Stimulated activated CD4-positive, alpha-beta T cell treated with anti-CD3 and anti-CD28 coated beads, Interleukin-4, amount 100 ng/mL, for 4 hours (primary cell): ENCODE measurements at places on chromosomes 11 and 22.

DNA sequence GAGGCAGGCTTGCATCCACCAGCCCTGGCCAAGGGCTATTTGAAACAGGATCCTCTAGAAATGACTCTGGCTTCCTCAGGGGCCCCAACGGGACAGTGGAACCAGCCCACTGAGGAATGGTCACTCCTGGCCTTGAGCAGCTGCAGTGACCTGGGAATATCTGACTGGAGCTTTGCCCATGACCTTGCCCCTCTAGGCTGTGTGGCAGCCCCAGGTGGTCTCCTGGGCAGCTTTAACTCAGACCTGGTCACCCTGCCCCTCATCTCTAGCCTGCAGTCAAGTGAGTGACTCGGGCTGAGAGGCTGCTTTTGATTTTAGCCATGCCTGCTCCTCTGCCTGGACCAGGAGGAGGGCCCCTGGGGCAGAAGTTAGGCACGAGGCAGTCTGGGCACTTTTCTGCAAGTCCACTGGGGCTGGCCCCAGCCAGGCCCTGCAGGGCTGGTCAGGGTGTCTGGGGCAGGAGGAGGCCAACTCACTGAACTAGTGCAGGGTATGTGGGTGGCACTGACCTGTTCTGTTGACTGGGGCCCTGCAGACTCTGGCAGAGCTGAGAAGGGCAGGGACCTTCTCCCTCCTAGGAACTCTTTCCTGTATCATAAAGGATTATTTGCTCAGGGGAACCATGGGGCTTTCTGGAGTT lies 13.3 kb downstream of the IL10RA start:
- no peak for DNase-seq

GRCh38 chr11:16408619-16409018 lies 52.3 kb upstream of the SOX6 start:
- DNase-seq, result no peak

GRCh38 chr22:45670981-45671782 lies 452 bp upstream of the ATXN10 start:
- no peak for DNase-seq

GRCh38 chr11:115941481-115941993 lies 437.3 kb upstream of the CADM1 start:
- DNase-seq, result no peak

DNA sequence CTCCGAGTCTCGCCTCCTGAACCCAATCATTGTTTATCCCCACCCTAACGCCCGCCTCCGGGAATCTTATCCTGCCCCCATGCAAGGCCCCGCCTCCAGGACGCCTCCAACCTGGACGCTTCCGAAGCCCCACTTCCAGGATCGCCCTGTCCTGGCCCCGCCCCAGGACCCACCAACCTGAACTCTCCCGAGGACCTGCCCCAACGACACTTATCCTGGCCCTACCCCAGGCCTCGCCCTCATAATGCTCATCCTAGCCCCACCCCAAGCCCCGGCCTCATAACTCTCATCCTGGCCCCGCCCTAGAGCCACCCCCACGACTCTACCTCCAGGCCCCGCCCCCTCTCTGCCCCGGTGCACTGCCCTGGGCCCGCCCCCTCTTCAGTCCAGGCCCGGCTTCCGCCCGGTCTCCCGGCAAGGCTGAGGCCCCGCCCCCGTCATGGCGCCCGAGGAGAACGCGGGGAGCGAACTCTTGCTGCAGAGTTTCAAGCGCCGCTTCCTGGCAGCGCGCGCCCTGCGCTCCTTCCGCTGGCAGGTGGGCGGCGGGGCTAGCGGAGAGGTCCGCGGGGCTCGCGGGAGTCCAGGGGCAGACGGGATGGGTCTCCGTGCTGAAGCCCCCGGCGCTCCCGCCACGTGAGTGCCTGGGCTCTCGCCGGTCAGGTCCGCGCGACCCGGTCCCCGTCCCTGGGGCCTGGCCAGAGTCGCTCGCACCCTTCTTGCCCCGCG lies 45.7 kb upstream of the DEFB108B start:
- peak; percentile 86 for DNase-seq

DNA sequence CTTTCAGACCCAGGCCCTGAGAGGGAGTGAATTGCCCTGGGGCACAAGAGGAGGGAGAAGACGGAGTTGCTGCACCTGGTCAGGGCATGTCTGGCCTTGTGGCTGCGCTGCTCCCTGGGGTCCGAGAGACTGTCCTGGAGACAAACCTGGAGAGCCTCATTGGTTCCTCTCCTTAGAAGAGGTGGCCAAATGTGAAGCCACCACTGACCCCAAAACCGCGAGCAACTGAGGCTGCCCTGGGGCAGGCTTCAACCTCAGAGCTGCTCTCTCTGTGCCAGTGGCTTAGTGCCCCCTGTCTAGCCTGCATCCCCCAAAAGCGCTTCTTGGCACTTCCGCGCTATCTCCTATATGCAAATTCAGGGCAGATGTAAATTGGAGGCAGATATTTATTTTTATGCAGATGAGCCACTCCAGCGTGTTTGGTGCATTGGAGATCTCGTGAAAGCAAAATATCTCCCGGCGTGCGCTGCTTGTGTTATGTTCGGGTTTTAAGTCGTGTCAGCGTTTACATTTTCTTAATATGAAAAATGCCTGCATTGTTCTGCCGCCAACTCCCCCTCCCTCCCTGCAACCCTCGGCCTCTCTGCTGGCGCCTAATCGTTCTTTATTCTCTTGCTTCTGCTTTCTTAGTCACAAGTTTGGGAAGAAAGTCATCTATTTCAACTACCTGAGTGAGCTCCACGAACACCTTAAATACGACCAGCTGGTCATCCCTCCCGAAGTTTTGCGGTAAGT lies 69.5 kb downstream of the ARHGAP8 start:
- DNase-seq, result no peak

GRCh38 chr11:101721270-101721669 lies 137.5 kb upstream of the TRPC6 start:
- no peak for DNase-seq

GRCh38 chr11:6747097-6747668 lies 24.6 kb downstream of the OR2AG2 start:
- DNase-seq, result no peak

DNA sequence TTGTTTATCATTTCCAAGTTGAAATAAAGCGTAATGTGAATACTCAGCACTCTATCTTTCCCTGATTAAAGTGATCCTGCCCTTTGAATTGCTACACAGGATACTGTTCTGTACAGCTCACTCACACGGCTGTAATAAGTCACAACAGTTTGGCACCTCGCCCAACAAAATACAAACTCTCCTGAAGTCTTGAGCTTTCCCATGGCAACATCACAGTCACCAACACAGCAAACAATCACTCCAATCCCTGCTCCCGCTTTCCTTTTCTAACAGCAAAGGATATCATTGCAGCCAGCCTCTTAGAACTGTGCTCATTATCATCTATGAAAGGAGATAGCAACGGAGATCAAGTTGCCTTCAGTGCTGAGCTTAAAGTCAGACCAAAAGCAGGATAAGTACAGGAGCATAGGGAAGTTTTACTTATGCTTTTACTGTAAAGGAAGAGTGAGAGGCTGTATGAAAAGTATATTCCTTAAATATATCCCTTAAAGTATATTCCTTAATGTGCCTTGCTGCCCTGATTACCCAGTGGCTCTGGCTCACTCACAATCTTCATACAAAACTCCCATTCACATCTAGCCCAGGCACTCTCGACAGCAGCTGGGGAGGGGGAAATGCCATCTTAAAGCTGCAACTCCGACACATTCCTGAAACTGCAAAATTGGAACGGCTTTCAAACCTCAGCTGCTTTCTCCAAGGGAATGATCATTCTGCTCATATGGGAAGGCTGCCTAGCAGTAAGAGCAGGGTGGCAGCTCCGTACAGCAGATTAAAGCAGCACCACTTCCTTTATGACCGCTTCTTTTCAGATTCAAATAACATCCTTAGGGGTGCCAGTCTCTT lies 35.8 kb downstream of the MAML2 start:
- DNase-seq, result no peak

GRCh38 chr22:28710576-28711191 lies 30.9 kb downstream of the CHEK2 start:
- DNase-seq, result no peak

GRCh38 chr22:36328635-36329253 lies 59.0 kb downstream of the MYH9 start:
- DNase-seq, result peak; percentile 29

DNA sequence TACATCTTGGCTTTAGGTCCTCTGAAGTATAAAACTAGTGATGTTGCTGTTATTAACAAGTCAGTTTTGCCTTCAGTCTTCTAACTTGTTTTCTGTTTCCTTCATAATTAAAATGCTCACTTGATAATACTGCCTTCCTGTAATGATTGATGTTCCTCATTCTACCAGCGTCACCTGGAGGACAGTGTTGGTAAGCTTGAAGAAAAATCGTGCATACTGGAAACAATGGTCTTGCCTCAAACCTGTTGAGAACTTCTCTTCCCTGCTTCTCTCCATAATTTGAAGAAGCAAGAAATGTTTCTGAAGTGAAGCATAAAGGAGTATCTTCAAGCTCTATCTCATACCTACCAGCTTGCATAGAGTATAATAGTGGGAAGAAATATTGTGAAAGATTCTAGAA lies 3.0 kb downstream of the YWHAH start:
- DNase-seq, result peak; percentile 17

- no peak for DNase-seq
These were observed 562.6 kb upstream of the ANO3 start for GRCh38 chr11:25769287-25769686.

DNA sequence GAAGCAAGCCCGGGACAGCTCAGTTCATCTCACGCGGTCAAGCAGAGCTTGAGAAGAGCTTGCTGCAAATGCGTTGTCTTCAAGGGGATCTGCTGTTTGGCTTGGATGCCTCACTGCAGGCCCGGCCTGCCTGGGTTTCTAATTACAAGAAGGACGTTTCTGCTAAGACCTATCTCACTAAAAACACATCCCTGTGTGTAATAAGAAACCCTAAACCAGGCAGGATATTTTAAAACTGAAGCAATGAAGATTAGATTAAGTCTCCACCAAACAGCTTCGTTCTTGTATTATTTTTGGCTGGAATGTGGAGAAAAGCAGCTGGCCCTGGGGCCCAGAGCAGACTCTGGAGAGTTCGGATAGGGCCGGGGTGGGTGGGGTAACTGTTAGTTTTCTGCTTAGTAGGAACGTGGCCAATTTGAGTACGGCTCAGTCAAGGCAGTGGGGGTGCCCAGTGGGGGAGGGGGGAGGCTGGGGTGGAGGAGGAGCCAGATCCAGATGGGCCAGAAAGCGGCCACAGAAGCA lies 6.0 kb downstream of the PKNOX2 start:
- DNase-seq, result no peak

DNA sequence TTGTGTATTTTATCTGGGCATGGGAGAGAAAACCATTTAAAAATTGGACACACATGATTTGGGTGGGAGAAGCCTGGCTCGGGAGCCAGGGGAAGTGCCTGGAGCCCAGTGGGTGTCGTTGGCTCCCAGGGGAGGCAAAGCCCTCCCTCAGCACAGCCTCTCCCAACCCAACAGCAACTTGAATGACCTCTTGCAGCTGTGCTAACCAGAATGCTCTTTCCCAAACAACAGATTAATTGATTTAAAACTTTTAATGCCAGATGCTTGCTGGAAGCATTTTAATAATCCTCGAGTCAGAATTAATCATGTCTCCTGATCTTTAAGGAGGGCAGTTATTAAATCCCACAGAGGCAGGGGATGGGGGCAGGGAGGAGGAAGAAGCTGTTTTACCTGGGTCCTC lies 401.6 kb downstream of the BUD13 start:
- no peak for DNase-seq

DNA sequence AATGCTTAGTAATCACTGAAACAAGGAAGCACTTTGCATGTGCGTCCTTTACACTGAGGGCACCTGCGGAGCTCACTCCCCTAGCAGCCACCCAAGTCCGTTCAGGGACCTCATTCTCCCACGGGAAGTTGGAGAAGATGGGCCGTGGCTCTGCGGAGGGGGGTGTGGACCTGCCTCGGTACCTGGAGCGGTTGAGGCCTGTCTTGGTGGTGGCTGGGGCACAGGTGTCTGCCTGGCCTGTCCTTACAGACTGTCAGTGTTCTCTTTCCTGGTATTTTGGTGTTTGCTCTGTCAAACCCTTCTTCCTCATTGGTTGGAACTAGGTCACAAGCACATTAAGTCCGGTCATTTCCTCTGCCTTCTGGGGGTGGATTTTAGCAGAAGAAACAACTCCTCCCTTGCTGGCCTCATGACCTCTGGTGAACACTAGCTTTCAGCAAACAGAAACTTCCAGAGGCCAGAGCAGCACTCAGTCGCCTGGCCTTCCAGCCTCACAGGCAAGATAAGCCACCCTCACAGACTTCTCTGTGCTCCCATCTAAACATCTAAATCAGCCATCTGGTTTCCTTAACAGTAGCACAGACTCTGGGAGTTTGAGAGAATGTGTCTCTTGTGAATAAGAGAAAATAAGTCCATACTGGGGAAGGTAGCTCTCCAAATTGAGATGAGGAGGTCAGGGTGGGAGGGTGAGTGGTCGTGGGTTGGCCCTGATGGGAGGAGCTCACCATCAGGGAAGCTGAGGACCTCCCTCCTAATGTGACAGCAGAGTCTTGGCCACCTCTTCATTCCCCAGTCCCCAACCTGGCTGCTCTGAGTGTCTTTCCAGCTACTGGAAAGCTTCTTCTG lies 8.6 kb downstream of the SNAP29 start:
- no peak for DNase-seq

GRCh38 chr11:1570896-1571759 lies 943 bp downstream of the DUSP8 start:
- DNase-seq, result peak; percentile 23

- no peak for DNase-seq
These were observed 911 bp downstream of the A4GALT start for GRCh38 chr22:42719656-42720262.

DNA sequence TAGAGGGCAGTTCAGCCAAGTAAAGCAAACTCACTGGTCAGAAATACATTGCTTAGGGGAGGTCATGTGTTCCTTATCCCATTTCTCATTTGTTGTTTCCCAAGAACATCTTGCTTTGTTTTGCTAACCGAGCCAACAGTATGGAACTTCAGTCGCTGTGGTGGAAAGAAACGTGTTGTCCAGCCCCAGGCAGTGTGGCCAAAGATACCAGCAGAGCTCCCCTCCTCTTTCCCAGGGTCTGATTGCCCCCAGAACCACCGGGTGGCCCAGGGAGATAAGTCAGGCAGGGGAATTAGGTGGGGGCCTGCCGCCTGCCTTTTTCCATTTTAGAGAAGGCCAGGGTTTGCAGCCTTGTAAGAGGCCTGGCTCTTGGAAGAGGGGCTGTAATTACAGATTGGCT lies 98.7 kb upstream of the CRYBB3 start:
- DNase-seq, result no peak

DNA sequence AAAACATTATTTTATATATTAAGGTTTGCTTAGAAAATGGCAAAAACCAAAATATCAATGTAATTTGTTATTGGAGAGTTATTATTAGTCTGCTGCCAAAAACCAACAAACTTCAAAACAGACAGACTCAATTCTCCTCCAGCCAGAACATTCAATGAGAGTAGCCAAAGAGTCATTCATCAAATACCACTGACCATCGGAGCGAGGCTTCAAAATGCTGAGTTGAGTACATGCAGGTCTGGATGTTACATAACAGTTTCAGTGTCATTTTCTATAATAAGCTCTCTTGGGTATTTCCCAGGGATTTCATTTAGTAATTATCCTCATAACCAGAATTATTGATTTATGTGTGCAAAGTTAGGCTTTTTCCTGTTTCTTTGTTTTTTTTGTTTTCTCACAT lies 42.6 kb downstream of the CHST1 start:
- no peak for DNase-seq
